ENCODE measurements at places on chromosomes 3 and 15.

DNA sequence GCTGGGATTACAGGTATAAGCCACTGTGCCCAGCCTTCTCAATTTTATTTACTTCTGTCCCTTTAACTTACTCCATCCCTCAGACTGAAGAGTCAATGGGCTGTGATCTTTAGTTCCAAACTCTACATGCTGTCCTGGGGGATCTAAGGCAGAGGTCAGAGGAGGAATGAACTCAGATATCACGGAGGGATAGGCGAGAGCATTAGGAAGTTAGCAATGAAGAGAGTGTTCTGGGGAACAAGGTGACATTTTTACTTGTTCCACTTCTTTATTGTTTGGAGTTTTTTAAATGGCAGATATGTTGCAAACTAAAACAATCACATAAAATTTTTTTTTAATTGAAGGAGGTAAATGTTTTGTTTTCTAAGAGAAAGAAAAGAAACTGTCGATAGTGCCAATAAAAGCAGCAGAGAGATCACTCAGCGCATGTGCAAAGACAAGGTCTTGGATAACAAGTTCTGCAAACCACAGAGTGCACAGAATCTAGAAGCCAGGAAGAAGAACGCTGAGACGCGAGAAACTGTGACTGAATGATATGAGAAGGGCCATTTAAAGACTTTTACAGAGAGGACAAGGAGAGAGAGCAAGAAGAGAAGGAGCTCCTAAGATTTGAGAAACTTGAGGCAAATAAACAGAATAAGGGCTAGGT, 10.8 kb upstream of the CA12 start:
- H3K4me3 ChIP-seq, result no peak overlapping the region
- no peaks in the 10 kb centered on the region for H3K27me3 ChIP-seq
- H3K4me1 ChIP-seq, result no peaks in the 10 kb centered on the region
- no peaks in the 10 kb centered on the region for H3K36me3 ChIP-seq

- no peaks in the 10 kb centered on the region for H3K27me3 ChIP-seq
- DNase-seq, result no peak
- H3K4me1 ChIP-seq, result peaks cover 23% of the 10 kb centered on the region
- peaks cover 41% of the 10 kb centered on the region for H3K36me3 ChIP-seq
Observed at GRCh38 chr3:49012441-49013017, 5.3 kb downstream of the WDR6 start.

- DNase-seq, result no peak
- no peak overlapping the region for H3K27ac ChIP-seq
- no peaks in the 10 kb centered on the region for H3K4me1 ChIP-seq
- H3K4me3 ChIP-seq, result no peak overlapping the region
- H3K36me3 ChIP-seq, result no peaks in the 10 kb centered on the region
- H3K27me3 ChIP-seq, result no peaks in the 10 kb centered on the region
Observed at GRCh38 chr3:131535131-131535530, 32.4 kb upstream of the MRPL3 start.

- peaks cover 77% of the 10 kb centered on the region for H3K36me3 ChIP-seq
- H3K27ac ChIP-seq, result peak overlapping the region; percentile 86
- H3K4me3 ChIP-seq, result peak overlapping the region; percentile 45
- no peak for DNase-seq
- peaks cover 100% of the 10 kb centered on the region for H3K4me1 ChIP-seq
Observed at GRCh38 chr3:50626401-50626800, 9.4 kb downstream of the MAPKAPK3 start.

DNA sequence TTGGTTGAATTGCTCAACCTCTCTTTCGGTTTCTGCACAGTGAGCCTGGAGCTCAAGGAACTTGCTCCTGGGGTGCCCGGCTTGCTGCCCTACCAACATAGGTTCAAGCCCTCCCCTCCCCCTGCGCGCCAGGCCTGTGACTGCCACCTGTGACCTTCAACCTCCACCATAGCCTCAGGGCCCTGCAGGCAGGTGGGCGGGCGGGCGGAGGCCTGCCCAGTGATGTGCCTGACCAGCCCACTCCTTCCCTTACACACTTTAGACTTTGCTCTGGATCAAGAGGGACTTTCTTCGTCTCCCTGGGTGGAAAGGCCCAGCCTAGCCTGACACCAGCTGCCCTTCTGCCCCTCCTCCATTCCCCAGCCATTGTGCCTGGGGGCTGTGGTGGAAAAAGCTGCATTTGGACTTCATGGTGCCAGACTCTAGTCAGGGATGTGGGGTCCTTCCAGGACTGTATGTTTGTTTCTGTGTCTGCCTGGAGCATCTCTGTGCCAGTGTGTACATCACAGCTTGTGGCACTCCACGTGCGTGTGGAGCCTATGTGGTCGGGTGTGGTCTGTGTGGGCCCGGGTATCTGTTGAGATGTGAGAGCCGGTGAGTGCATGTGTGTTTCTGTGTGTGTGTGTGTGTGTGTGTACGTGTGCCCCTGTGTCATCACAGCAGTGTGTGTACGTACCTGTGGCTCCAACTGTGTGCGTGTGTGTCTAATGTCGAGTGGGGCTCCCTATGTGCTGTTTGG, 9.5 kb downstream of the PRKCD start:
- peaks cover 47% of the 10 kb centered on the region for H3K36me3 ChIP-seq
- DNase-seq, result no peak
- H3K27ac ChIP-seq, result peak overlapping the region; percentile 78
- no peaks in the 10 kb centered on the region for H3K27me3 ChIP-seq
- H3K4me3 ChIP-seq, result peak overlapping the region; percentile 93

- no peaks in the 10 kb centered on the region for H3K27me3 ChIP-seq
- no peaks in the 10 kb centered on the region for H3K36me3 ChIP-seq
- DNase-seq, result peak; percentile 49
- no peak overlapping the region for H3K4me3 ChIP-seq
- H3K4me1 ChIP-seq, result peaks cover 13% of the 10 kb centered on the region
Observed at GRCh38 chr3:50436114-50436674, 67.2 kb downstream of the CACNA2D2 start.

- no peaks in the 10 kb centered on the region for H3K36me3 ChIP-seq
- DNase-seq, result no peak
- no peaks in the 10 kb centered on the region for H3K4me1 ChIP-seq
- no peak overlapping the region for H3K4me3 ChIP-seq
- no peak overlapping the region for H3K27ac ChIP-seq
Observed at GRCh38 chr3:35971686-35972085, 332.4 kb downstream of the ARPP21 start.

DNA sequence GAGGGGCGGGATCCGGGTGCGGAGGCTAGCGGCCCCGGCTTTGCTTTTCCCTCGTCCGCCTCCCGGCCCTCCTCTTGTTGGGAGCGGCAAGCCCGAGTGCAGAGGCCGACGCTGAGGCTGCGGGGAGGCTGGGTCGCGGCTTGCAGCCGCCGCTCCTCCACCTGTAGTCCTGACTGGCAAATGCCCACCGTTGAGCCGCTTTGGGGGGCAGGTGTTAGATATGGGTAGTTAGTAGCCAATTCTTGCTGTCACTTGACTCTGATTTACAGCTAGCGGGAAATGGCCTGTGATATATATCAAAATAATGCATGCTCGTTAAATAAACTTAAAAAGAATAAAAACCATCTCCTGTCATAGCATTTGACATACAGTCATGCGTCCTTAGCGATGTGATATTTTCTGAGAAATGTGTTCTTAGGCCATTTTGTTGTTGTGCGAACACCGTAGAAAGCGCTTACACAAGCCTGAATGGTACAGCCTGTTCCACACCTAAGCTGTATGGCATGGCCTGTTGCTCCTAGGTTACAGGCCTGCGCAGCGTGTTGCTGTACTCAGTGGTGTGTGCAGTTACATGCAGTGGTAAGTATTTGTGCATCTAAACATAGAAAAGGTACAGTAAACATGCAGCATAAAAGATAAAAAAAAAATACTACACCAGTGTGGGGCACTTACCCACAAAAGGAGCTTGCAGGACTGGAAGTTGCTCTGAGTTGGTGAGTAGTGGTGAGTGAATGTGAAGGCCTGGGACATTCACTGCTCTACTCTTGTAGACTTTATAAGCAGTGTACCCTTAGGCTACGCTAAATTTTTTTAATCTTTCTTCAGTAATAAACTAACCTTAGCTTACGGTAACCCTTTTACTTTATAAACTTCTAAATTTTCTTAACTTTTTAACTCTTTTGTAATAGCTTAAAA, 873 bp downstream of the CAPN7 start:
- peaks cover 20% of the 10 kb centered on the region for H3K4me1 ChIP-seq
- peak overlapping the region; percentile 98 for H3K4me3 ChIP-seq
- H3K27ac ChIP-seq, result peak overlapping the region; percentile 95
- H3K27me3 ChIP-seq, result no peaks in the 10 kb centered on the region
- DNase-seq, result no peak
- H3K36me3 ChIP-seq, result peaks cover 22% of the 10 kb centered on the region

DNA sequence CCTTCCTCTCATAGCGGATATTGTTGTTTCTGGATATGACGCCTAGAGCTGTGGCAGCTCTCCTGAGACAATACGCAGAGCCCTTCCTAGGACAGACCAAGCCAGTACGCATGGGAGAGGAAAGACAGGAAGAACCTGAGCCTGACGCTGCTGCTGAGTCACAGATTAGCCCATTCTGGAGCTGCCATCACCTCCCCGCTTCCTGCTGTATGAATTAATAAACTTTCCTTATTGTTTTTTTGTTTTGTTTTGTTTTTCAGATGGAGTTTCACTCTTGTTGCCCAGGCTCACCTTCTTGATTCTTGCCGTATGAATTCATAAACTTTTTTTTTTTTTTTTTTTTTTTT, 67.0 kb downstream of the PPCDC start:
- peak overlapping the region; percentile 20 for H3K4me3 ChIP-seq
- DNase-seq, result peak; percentile 76
- H3K4me1 ChIP-seq, result peaks cover 16% of the 10 kb centered on the region
- H3K27ac ChIP-seq, result peak overlapping the region; percentile 65
- H3K27me3 ChIP-seq, result no peaks in the 10 kb centered on the region

All from CD14-positive monocyte (primary cell).